Stimulated activated CD4-positive, alpha-beta T cell treated with anti-CD3 and anti-CD28 coated beads, TNF-alpha, amount 100 ng/mL, for 24 hours (primary cell): ENCODE measurements at places on chromosomes 2 and 18.

DNA sequence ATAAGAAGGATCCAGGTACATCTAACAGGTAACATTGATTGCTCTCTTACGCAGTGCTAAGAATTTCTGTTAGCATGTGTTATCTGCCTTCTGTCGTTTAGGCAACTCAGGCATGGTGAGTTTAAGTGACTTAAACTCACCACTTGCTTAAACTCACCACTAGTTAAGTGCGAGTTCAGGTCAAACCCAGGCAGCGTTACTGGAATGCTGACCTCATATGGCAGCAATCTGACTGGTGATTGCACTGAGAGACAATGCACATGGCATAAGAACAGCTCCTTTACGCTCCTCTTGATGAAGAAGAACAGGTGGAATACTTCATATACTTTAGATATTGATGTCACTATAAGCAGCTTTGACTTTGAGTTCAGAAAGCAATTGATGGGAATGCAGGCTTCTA lies 954.1 kb downstream of the SOCS6 start:
- no peak for DNase-seq

GRCh38 chr2:200406379-200406778 lies 99.9 kb downstream of the SPATS2L start:
- no peak for DNase-seq

- DNase-seq = no peak
These were observed 129.8 kb downstream of the CTIF start for GRCh38 chr18:48668466-48669179.

GRCh38 chr2:233845301-233846060 lies 8.9 kb downstream of the HJURP start:
- no peak for DNase-seq

- DNase-seq = no peak
These were observed 135.7 kb upstream of the CTDP1 start for GRCh38 chr18:79543861-79544385.

DNA sequence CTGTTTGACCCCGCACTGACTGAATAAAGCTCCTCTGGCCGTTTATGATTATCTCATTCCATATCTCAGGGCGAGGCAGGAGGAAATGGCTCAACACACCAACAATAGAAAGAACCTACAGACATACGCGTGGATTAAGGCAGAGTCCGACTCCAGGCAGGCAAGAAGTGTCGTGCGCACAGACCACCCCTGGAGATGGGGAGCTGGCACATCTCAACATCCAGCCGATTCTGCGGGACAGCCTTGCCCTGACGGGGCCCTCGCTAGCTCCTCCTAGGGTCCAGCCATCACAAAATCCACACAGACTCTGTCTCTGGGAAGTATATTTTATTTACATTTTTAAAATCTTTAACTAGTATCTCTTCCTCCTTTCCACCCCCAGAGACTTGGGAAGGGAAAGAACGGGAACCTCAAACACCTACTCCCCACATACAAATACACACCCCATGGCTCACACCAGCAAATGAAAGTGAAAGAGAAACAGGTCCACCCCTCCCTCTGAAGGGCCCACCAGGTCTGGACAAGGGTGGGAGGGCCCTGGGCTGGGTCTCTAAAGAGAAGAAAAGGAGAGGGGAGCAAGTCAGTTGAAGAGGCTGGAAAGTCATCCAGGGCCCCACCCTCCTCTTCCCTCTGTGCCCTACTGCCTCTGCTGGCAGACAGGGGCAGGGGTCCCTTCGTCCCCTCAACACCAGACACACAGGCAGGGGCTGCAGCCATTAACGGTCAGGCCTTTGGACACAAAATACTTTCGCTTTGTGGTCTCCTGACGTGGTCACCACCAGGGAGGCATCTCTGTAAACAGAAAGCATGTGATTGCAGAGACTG lies 3.2 kb downstream of the GPBAR1 start:
- DNase-seq = no peak

- DNase-seq = no peak
These were observed 255.9 kb downstream of the NEDD4L start for GRCh38 chr18:58299936-58300335.

DNA sequence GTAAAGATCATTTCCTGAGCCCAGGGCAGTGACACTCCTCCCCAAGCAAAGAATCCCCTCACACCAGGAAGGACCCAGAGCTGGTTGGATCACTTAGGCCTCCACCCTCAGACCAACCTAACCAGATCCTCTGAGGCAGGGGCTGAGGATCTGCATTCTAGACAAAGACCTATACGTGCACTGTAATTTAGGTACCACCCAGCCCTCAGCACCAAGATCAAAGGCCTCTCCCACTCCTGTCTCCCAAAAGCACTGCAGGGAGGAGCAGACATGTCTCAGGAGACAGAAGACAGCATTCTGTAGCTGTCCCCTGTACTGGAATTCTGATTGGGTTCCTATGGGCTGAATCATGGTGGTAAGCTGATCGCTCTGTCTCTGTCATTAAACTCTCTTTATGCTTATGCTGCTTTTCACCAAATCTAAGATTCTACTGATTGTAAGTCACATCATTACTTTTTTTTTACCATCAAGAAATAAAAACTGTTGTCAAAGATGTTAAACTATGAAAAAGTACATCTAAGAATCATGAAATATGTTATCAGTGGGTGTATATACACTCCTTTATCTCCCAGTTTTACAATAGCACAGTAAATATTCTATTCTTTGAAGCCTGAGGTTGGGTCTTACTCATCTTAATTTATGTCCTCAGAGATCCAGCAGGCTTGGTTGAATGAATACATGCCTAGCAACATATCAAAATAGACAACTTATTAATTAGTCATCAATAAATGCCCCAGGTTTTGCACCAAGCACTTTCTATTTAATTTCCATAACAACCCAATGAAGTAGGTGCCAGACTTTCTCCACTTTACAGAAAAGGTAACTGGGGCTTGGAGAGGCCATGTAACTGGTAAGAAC lies 28.3 kb downstream of the MCFD2 start:
- no peak for DNase-seq

DNA sequence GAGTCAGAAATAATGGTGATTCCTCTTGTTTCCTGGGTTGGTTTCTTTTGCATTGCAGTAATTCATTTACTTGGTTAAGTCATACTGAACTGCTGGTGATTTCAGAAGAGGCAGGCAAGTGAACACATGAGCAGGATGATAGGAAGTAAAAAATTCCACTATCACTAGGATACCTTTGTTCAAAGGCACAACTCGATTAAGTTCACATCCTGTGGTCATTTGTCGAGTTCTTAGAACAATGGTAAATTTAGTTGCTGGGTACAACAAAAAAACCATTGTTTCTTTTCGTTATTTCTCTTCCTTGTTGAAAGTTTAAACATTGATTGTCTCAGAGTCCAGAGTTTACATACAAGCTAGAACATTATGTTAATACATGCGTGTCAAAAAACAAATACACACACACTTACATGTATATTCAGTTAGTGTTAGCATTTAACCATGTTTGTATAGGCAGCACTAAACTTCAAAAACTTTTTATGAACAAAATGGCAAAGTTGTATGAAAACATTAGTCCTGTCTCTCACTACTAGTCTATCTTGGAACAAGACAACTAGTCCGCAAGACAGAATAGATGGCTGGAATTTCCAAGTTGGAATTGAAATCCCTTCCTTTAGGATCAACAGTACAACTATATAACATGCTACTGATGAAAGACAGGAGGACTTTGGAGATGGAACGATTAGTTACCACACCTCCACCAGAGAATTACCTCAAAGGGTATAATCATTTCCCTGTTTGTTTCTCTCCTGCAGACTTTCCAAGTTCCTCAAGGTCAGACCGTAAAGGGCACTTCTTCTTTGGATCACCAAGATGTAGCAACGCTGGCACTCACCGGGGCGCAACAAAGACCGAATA lies 26.2 kb downstream of the STK39 start:
- DNase-seq = no peak
